Mesenchymal stem cell (in vitro differentiated cells and primary cell): ENCODE measurements at places on chromosomes 5 and 9.

DNA sequence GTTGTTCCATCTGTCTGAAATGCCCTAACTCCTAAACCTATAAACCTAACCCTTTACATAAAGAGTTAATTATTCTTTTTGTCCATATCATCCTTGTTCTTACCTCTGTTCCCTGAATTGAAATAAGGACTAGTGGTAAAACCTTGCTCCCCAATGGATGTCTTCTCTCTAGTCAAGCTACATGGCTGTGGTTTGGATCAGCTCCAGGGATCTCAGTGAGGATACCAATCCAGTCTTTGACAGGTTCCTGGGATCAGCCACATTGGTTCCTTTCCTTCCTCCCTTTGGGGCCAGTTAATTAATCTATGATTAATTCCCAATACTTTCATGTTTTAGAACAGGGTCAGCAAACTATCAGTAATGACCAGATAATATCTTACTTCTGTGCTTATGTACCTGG lies 151.6 kb downstream of the SIL1 start:
- no peak overlapping the region for H3K27ac ChIP-seq
- H3K4me3 ChIP-seq: no peak overlapping the region

DNA sequence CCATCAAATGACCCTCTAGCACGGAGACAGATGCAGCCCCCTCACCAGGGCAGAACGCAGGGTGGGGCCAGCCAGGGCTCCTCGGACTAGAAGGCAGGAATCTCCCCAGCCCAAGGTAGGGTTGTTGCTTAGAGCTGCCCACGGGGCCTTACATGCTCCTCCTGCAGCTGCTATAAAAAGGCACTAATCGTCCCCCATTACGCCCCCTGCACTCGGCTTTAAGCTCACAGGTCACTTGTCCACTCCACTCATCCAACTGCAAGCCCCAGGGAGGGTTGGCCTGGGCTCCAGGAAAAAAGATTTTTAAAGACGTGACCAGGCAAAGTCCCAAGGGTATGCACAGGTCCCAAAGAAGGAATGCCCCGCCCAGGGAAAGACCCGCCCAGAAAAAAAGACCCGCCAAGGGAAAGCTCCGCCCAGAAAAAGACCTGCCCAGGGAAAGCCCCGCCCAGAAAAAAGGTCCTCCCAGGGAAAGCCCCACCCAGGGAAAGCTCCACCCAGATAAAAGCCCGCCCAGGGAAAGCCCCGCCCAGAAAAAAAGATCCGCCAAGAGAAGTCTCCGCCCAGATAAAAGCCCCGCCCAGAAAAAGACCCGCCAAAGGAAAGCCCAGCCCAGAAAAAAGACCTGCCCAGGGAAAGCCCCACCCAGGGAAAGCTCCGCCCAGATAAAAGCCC lies 11.1 kb downstream of the GRIN1 start:
- no peak overlapping the region for H3K4me3 ChIP-seq
- H3K36me3 ChIP-seq: no peaks in the 10 kb centered on the region
- peaks cover 8% of the 10 kb centered on the region for H3K4me1 ChIP-seq
- no peak for DNase-seq

DNA sequence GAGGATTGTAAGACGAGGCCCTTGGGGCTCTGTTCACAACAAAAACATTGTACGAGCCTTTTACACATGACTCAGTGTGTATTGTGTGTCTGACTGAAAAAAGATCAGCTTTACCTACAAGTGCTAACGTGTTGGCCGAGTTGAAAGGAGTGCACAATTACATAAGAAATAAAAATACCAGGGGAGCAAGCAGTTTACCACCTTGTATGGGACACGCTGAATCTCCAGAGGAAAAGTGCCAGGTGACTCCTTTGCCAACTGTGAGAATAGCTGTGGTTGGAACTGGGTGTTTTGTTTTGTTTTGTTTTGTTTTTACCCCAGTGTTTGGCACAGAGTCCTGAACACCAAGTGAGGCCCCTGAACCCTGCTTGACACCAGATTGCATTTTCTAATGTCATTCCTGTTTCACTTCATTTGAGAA lies 32.8 kb upstream of the ZSWIM6 start:
- no peak for DNase-seq
- H3K27me3 ChIP-seq: no peaks in the 10 kb centered on the region
- H3K27ac ChIP-seq: no peak overlapping the region
- no peak overlapping the region for H3K4me3 ChIP-seq
- peaks cover 8% of the 10 kb centered on the region for H3K36me3 ChIP-seq
- H3K4me1 ChIP-seq: peaks cover 20% of the 10 kb centered on the region

- no peak for DNase-seq
- peaks cover 1% of the 10 kb centered on the region for H3K4me1 ChIP-seq
- no peak overlapping the region for H3K27ac ChIP-seq
- no peaks in the 10 kb centered on the region for H3K36me3 ChIP-seq
Measured at GRCh38 chr5:144177548-144177947, 6.9 kb downstream of the KCTD16 start.

DNA sequence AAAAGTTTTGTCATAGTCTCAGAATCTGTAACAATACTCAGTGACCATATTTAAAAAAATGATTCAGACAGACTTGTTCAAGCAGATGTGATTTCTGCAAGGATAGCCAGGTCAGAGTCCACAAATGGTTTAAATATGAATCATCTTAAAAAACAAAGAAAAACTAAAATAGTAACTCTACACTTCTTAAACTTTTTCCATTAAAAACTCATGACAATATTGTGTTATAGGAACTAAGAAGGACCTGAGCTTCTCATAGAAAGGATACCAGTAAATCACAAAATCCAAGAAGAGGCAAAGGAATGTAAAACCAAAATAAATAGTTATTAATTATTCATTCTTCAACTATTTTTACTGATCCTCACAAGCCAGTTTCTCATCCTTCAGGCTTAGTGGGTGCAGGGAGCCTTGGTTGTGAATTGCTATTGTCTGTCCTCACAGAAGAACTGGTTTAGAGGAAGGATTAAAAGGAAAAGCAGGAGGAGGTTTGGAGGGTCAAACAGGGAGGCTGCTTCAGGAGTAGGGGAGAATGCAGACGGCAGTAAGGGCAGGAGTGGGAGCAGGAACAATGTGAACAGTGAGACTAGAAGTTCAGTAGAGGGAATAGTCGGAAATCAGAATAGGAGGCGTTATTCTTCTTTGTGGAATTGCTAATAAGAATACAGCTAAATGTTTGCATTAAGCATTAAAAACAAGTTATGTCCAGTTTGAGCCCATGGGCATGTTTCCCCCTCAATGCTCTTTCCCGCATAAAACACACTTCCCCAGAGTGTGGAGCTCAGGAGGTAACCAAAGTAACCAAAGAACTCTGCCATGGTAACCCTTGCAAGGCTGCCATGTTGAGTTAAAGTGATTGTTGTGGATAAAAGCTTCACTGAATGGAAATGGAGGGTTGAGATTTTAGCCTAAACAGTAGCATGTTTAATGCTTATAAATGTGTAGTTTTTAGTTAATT lies 110.7 kb downstream of the CCDC192 start:
- peaks cover 3% of the 10 kb centered on the region for H3K4me1 ChIP-seq
- DNase-seq: peak; percentile 42
- H3K4me3 ChIP-seq: no peak overlapping the region
- no peaks in the 10 kb centered on the region for H3K27me3 ChIP-seq
- peak overlapping the region; percentile 87 for H3K27ac ChIP-seq

DNA sequence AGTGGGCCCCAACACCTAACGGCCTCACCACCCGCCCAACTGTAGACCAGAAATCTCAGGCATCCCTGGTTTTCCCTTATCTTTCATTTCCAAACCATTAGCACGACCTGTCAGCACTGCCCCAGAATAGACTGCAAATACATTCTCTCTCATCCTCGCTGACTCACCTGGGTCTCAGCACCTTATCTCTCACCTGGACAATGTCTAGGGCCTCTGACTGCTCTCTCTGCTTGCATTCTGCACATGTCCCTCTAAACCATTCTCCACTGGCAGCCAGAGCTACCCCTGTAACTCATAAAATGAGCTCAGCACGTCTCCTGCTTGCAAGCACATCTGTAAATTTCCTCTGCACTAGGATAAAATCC lies 12.7 kb downstream of the CKMT2 start:
- no peaks in the 10 kb centered on the region for H3K4me1 ChIP-seq
- H3K4me3 ChIP-seq: no peak overlapping the region
- H3K27ac ChIP-seq: no peak overlapping the region
- no peaks in the 10 kb centered on the region for H3K27me3 ChIP-seq
- no peak for DNase-seq

DNA sequence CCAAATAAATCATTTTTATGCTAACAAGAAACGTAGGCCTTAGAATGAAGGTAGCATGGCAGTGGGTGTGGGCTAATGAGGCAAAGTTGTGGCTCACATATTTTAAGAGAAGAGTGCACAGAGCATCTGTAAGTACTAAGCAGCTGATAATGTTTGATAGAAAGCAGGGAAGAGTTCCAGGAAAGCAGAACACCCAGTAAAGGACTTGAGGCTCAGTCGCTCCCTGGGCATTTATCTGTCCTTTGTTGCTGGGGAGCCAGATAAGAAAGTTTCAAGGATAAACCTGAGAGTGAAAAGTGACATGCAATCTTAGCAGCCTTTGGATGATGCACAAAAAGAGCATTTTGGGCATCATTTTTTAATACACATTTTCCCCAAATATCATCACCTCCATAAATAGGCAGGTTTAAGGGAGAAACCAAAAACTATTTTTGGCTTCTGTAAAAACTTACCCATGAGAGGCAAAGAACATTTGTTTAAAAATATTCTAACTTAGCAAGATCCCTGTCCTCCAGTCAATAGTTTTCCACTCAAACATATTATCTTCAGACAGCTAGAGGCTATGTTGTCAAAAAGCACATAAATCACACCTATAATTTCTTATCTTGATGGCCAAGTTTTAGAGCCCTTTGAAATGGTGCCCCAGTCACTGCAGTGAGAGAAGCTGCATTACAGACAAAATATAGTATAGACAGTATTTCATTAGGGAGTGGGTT lies 3.4 kb downstream of the FREM1 start:
- no peaks in the 10 kb centered on the region for H3K36me3 ChIP-seq
- H3K4me3 ChIP-seq: no peak overlapping the region
- H3K4me1 ChIP-seq: peaks cover 7% of the 10 kb centered on the region
- no peaks in the 10 kb centered on the region for H3K27me3 ChIP-seq
